ENCODE measurements at places on chromosomes 5 and 9.

DNA sequence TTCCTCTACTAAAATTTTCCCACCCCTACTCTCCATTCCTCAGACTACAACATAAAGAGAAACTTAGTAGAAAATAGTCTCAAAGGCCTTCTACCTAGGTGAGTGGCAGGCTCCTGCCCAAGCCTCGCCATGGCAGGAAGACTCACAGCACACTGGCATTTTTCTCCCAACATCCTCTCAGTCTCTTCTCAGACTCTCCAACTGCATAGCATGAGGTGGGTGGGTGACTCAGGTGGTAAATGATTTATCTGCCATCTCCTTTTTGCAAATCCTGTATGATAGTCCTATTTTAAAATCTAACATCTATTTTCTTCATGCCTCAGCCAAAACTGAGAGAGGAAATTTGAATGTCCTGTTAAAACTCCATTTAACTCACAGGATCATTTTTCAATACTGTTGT lies 33.5 kb upstream of the GRIA1 start:
- no peak for DNase-seq

GRCh38 chr9:86279839-86280238 lies 2.5 kb downstream of the ISCA1 start:
- no peak for DNase-seq

- DNase-seq = peak; percentile 6
Measured at GRCh38 chr5:44332285-44332971, 56.8 kb downstream of the FGF10 start.

- no peak for DNase-seq
Measured at GRCh38 chr9:2179567-2179966, 164.4 kb downstream of the SMARCA2 start.

DNA sequence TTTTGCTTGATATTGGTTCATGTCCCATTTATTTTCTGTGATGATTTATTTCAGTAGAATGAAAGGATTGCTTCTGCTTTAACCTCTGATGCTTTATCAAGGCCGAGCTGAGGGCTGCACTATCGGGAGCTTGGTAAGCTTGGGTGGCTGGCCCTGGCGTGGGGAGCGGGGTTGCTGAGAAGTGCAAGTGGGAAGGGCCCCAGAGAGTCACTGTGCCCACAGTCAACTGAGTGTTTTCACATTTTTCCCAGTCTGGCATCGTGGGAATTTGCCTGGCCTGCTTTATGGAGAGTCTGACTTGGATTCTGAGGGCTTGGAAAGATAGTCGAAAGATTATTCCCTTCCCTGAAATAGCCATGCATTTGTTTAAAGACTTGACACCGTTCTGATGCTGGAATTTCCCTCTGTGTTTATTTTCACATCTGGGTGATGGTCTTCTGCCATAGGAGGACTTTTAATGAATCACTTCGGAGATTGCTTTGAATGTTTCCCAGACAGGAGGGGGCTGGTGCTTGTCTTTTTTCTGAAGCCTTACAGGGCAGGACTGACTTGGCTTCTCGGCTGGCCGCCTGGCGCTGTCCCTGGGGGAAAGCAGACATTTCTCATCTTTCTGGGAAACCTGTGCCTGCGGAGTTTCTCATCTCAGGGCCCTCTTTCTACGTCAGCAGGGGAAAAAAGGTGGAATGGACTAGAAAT lies 139.0 kb downstream of the BOD1 start:
- no peak for DNase-seq

- no peak for DNase-seq
Measured at GRCh38 chr5:14213813-14214585, 70.9 kb downstream of the TRIO start.

DNA sequence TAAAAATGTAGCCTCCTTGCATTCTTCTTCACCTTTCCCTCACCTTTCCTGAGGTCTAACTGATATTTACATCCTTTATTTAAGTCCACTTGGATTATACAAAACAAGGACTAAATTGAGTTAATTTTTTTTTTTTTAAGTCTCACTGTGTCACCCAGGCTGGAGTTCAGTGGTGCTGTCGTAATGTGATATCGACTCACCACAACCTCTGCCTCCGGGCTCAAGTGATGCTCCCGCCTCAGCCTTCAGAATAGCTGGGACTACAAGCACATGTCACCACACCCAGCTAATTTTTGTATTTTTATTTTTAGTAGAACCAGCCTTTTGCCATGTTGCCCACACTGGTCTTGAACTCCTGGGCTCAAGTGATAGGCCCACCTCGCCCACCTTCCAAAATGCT lies 195.3 kb downstream of the BNC2 start:
- no peak for DNase-seq

- DNase-seq = no peak
Measured at GRCh38 chr9:36438536-36439236, 38.6 kb upstream of the RNF38 start.

- DNase-seq = no peak
Measured at GRCh38 chr9:21995006-21995665, 545 bp downstream of the CDKN2B-AS1 start.

DNA sequence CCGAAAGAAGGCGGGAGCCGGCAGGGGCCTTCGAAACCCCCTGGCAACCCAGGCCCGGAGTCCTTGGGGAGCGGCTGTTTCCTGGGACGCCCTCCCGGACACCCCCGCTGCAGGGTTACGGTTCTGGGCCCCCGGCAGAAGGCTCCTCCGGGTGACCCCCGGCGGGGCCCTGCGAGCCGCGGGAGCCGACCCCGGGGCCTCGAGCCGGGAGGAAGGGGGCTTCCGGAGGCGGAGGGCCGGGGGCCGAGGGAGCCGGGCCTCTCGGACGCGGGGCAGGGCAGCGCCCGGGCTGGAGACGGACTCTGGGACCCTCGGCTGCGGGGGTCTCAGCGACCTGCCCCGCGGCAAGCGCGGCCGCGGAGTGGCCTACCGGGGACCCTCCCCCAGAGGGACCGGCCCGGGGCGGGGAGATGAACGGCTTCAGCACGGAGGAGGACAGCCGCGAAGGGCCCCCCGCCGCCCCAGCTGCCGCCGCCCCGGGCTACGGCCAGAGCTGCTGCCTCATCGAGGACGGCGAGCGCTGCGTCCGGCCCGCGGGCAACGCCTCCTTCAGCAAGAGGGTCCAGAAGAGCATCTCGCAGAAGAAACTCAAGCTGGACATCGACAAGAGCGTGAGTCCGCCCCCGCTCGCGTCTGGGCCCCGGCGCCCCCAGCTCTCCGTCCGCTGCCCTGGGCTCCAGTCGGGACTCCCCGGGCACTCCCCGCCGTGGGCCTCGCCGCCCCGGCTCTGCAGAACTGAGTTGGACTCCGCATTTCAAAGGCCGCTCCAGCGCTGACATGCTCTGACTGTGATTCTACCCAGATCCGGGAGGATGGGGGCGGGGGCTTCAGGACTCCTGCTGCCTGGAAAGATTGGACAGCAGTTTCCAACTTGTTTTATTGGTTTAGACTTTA lies 645 bp downstream of the SAP30L start:
- peak; percentile 37 for DNase-seq

- no peak for DNase-seq
Measured at GRCh38 chr9:13860946-13861640, 452.8 kb downstream of the NFIB start.

- no peak for DNase-seq
Measured at GRCh38 chr5:4735261-4735660, 404.9 kb upstream of the ADAMTS16 start.
